ENCODE measurements at places on chromosomes 1 and 21.

GRCh38 chr1:172976222-172977041 is 74.3 kb downstream of the TNFSF18 start:
- no peak for DNase-seq

GRCh38 chr1:111656086-111657017 is 36.8 kb downstream of the RAP1A start:
- peak; percentile 53 for DNase-seq

- DNase-seq: no peak
These were observed 41.2 kb upstream of the KLF17 start for GRCh38 chr1:44077421-44077820.

GRCh38 chr1:12439073-12439472 is 178.9 kb downstream of the DHRS3 start:
- DNase-seq: no peak

DNA sequence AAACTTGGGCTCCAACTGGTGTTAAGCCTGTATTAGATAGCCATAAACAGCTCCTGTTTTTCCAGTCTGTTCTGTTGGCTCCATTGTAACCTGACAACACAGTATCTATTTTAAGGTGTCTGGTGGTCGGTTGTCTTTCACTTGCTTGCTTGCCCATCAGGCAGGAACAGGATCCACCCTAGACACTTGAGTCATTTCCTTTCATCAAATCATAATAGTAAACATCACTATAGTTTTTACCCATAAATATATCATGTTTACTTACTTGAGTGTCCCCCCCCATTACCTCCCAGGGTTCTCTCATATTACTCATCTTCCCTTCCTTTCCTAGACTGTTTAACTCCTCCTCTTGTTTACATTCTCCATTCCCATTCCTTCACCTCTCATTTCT is 2.9 kb downstream of the DDI2 start:
- DNase-seq: no peak

Measured in testis (tissue), 5 donors.